ENCODE measurements at places on chromosomes 7 and 10. TPM values are rescaled to one million over a fixed set of nuclear protein-coding genes. Genes with fewer than 3 reads are reported as not detected.

DNA sequence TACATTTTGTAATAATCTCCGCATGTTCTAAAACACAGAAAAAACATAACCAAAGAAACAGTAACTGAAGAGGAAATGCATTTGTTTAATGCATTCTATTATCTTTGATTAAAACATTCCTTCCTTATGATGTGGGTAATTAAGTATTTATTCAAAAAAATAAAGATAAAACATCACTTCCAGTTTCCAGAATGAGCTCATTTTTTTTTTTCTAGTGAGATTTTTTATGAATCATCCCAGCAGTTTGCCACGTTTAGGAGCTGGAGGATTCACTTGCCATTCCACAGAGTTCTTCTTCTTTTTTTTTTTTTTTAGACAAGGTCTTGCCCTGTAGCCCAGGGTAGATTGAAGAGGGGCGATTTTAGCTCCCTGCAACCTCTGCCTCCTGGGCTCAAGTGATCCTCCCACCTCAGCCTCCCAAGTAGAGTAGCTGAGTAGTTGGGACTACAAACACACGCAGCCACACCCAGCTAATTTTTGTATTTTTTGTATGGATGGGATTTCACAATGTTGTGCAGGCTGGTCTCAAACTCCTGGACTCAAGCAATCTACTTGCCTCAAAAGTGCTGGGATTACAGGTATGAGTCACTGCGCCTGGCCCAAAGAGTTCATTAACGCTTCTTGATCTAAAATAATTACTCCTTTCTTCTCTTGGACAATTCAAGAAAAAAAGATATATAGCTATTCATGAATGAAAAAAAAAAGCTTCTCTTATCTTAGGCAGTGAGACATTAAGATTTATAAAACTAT lies 177.3 kb downstream of the DKK1 start:
- DNase-seq = no peak

Gene ITGA8
- polyA plus RNA-seq = 10.8 TPM

DNA sequence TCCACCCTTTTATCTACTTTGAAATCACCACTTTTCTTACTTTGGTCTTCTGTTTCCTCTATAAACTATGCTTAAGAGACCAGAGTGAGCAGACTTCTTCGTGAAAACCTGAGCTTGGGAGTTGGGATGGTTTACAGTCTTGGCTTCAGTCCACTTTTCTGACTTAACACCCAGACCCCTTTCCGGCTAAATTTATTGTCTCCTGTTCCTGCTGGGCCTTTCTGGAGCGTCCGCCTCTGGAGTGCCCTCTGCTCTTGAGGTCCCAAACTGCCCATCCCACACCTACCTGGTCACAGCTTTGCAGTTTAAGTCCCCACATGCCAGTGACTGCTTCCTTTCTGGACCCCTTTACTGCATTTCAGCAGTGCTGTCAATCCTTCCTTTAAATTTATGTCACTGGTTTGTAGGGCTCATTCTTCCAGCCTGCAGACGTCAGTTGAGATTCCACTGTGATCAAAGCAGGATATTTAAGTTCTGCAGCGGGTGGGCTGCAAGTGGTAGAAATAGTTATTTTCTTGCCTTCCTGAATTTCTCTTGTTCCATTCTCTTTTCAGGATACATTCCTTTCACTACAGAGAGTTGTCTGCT lies 80.3 kb downstream of the KAT6B start:
- no peak for DNase-seq

DNA sequence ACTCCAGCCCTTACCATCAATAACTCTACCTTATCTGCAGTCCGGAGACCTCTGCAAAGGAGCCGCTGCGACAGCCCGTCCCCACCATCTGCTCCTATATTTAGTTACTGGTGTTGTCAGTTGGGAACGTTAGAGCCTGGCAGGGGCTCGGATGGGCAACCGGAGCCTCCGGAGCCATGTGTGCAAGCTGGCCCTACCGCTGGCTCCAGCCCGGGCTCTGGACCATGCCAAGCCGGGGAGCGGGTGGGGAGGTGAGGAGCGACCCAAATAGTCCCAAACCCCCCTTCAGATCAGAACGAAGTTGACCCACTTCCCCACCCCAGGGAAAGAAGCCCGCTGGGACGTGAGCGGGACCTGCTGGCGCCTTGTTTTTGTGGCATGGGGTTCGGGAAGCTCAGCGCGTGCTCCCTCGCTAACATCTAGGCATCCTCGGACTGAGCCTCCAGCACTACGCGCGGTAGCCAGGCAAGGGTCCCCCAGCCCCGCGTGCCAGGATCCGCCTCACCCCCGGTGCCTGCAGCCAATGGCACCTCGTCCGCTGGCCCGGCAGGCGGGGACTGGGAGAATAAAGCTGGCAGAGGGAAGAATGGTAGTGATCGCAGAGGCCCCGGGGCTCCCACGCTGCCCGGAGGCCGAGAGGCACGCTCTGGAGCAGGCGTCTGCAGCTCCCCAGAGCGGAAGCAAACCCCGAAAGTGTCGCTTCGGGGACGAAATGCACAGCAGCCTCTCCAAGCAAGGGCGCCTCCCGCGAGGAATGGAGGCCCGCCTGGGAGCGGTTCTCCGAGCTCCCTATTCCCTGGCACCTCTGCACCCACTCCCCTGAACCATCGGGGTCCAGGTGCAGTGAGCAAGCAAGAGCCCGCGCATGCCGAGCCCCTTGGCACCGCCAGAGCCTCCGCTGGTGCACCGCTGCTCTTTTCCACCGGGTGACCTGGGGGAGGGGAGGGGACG lies 679 bp downstream of the LRRC20 start:
- peak; percentile 72 for DNase-seq

DNA sequence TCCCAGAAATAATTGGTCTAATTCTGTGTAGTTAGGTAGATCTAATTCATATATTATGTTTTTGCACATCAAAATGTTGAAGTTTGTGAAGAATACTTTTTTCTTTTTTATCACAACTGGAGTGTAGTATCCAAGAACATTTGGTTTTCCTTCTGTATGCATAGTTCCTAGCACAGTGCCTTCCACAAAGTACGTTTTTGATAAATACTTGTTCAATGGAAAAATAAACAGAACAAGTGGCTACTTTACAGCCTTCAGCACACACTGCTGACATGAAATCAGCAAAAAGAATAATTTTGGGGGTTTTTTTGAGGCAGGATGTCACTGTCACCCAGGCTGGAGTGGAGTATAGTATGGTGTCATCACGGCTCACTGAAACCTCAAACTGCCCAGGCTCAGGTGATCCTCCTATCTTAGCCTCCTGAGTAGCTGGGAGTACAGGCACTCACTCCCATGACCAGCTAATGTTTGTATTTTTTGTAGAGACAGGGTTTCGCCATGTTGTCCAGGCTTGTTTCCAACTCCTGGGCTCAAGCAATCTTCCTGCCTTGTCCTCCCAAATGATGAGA lies 27.9 kb downstream of the TARP start:
- DNase-seq = no peak

- DNase-seq = peak; percentile 71
Measured at GRCh38 chr10:102815790-102816549, 21.2 kb downstream of the CYP17A1 start.

DNA sequence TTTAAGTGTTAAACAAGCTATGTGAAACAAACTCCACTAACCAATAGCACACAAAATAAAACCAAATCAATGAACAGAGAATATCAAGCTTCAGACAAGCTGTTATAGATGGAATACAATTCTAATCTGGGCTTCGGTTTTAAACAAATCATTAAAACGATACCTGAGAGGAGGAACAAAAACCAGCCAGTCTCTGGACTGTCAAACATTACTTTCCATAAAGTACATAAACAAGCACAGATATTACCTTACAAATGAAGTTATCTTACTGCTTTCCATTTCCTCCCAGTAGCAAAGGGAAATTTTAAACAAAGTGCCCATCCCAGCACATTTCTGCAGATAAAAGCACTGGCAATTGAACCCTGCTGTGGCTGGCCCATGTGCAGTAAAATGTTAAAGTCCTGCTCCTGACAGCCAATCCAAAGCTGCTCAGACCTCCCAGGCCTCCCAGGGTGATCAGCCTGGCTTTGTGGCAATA lies 128.0 kb downstream of the NRCAM start:
- DNase-seq = no peak

GRCh38 chr7:105656922-105657521 lies 75.7 kb upstream of the EFCAB10 start:
- no peak for DNase-seq

Data from kidney (tissue), 22 donors.